ENCODE measurements at places on chromosomes 1 and 21.
A peak's percentile ranks its signal among the peaks of the same experiment; 100 is the strongest.

GRCh38 chr1:43651188-43651587 lies 1.2 kb downstream of the KDM4A start:
- DNase-seq = no peak

DNA sequence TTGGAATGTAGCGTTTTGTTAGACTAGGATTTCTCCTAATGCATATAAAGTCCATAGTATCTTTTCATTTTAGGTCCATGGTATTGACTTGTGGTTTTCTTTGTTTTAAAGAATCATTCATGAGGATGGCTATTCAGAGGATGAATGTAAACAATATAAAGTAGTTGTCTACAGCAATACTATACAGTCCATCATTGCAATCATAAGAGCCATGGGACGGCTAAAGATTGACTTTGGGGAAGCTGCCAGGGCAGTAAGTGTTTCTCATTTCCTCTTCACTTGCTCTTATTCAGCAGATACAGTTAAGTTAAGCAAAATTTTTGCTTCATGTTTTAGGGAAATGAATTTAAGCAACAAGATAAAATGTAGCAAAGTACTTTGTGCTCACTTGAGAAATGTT lies 25.4 kb downstream of the GNAI3 start:
- no peak for DNase-seq

GRCh38 chr1:206108635-206109034 lies 8.6 kb downstream of the AVPR1B start:
- no peak for DNase-seq

DNA sequence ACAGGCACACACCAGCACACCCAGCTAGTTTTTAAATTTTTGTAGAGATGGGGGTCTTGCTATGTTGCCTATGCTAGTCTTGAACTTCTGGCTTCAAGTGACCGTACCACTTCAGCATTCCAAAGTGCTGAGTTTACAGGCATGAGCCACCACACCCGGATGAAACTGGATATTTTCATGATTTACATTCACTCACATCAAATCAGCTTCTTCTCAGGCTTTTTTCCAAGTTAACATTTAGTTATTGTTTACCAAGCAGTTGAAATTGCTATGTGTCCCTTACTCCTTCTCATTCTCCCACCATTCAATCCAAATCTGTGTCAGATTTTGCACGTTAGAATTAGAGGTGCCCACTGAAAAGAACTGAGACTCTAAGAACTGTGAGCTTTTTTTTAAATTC lies 18.4 kb downstream of the RIT1 start:
- DNase-seq = no peak

DNA sequence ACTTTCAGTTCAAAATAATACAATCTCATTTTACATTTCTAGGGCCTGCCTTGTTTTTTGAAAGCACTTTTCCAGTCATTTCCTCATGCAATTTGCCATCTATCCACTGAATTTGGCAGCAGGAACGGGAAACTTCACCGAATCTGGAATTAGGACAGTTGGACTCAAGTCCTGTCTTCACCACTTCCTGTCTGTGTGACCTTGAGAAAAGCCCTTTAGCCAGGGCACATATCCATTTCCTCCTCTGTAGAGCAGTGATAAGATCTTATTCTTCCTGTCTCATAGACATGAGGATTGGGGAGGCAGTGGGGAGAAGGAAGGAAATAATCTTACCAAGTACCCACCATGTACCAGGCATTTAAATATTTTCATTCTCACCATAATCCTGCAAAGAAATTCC lies 12.0 kb downstream of the VAV3 start:
- no peak for DNase-seq

DNA sequence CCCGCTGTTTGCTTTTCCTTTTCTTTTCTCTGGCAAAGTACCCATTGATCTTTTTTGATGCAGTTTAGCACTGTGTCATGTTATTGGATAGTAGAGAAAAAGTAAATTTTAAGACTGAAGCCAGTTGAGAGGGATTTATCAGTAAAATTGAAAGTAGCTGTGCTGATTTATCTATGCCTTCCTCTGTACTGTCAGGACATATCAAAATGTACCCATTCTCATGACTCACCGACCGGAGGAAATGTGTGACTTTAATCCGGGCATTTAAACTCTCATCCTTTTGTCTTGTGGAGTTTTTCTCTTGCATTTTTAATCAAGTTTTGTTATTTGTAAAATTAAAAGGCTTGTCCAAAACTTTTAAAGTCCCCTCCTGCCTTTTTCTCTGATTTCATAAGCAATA lies 276.6 kb upstream of the FMN2 start:
- no peak for DNase-seq

GRCh38 chr1:167082511-167083027 lies 7.6 kb downstream of the GPA33 start:
- DNase-seq = no peak

- no peak for DNase-seq
Observed at GRCh38 chr1:247962911-247963588, 2.0 kb upstream of the OR2AK2 start.

DNA sequence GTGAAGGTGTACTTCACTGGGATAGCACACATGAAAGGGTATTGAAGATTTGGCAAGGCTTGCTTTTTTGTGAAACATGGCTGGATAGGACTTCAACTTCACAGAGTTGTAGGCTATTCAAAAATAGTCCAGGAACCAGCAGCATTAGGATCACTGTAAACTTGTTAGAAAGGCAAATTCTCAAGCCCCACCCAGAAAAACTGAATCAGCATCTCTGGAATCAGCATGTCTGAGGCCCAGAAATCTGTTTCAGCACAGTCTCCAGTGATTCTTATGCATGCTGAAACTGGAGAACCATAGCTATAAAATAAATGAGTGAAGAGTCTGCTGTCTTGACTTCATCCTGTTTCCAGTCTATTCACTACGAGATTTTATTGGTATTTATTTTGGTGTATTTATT lies 8.1 kb upstream of the KRTAP21-3 start:
- DNase-seq = no peak

GRCh38 chr1:24048205-24048869 lies 63.6 kb downstream of the MYOM3 start:
- DNase-seq = no peak

GRCh38 chr1:225484657-225485214 lies 56.9 kb upstream of the LBR start:
- DNase-seq = no peak

DNA sequence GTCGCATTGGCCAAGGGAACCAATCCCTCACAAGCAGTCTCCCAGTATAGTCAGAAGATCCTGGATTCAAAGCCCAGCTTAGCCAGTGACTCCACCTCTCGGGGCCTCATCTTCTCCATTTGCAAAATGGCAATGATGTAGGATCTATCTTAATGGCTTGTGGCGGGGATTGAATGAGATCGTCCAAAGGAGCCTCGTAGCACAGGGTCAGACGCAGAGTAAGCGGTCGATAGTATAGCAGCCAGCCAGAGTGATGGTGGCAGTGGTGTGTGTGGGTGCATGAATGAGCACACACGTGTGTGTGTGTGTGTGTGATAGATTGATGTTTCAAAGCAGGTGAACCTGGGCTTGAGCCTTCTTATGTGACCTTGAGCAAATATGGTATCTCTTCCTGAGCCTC lies 79.8 kb upstream of the WNT4 start:
- DNase-seq = no peak

GRCh38 chr21:42568376-42568775 lies 54.7 kb downstream of the SLC37A1 start:
- peak; percentile 10 for DNase-seq

DNA sequence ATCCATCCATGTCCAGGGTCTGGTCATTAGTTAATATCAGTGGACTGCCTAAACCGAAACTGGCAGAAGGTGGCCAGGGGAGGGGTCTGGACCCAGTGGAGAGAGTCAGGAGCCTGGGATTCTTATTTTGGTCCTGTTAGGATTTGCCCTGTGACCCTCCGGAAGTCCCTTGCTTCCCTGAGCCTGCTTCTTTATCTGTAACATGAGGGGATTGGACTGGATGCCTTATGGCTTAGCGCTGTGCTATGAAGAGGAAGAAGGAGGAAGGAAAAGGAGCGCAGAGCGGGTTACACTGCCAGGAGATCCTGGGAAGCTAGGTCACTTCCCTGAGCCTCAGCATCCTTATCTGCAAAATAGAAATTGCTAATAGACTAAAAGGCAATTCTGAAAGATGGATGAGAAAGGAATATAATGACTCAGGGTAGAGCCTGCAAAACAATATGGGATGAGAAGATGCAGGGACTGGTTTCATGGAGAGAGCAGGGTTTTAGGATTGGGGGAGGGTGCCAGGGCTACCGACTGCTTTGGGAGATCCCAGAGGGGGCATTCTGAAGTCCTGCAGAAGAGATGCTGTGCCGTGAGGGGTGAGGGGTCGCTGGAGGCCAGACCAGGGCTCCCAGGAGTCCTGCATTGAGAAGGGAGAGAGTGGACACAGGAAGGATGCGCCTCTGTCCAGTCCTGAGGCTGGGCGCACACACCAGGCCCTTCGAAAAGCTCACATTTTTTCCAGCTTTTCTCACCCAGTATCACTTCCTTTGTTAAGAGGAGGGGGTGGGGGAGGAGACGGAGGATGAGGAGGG lies 460 bp upstream of the ADORA1 start:
- no peak for DNase-seq

- no peak for DNase-seq
Observed at GRCh38 chr1:111517469-111518225, 14.2 kb upstream of the ADORA3 start.

DNA sequence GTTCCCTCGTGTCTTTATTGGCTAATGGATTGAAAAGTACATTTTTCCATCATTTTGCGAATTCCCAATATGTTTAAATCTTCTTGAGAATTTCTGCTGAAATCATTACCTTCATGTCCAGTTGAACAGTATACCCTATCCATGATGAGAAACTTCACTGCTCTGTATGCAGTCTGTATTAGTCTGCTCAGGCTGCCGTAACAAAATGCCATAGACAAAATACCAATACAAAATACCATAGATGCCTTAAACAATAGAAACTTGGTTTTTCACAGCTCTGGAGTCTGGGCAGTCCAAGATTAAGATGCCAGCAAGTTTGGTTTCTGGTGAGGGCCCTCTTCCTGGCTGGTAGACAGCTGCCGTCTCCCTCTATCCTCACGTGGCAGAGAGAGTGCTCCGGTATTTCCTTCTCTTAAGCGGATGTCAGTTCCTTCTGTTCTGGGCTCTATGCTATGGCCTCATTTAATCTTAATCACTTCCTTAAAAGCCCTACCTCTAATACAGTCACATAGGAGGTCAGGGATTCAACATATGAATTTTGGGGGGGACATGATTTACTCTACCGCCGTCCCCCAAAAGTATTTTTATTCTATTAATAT lies 27.0 kb downstream of the CXADR start:
- DNase-seq = no peak

DNA sequence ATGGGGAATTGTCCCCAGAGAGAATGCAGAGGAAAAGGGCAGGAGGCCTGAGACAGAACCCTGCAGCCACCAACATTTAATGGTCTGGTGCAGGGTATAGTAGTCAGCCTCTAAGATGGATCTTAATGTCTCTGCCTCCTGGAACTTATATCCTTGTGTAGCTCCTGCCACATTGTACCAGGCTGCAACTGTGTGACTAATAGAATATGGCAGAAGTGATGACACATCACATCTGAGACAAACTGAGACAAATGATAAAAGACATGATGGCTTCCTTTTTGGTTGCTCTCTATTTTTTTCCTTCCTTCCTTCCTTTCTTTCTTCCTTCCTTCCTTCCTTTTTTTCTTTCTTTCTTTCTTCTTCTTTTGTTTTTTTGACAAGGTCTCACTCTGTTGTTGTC lies 37.1 kb upstream of the CYP4B1 start:
- DNase-seq = no peak

DNA sequence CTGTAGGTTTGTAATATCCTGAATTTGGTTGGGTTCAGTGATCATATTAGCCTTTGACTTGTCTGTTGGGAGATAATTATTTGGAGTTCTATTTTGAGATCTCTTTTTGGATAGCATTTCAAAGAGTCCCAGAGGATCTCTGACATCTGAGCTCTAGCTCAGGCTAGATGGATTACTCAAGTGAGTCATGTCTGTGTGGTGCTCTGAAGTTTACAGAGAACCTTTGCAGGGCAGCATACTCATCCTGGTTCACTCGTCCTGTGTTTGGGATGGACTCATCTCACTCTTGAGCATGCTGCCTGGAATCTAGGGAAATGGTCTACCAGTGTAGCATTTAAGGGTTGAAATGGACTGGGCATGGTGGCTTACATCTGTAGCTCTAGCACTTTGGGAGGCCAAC lies 29.4 kb upstream of the BMP8A start:
- DNase-seq = no peak

DNA sequence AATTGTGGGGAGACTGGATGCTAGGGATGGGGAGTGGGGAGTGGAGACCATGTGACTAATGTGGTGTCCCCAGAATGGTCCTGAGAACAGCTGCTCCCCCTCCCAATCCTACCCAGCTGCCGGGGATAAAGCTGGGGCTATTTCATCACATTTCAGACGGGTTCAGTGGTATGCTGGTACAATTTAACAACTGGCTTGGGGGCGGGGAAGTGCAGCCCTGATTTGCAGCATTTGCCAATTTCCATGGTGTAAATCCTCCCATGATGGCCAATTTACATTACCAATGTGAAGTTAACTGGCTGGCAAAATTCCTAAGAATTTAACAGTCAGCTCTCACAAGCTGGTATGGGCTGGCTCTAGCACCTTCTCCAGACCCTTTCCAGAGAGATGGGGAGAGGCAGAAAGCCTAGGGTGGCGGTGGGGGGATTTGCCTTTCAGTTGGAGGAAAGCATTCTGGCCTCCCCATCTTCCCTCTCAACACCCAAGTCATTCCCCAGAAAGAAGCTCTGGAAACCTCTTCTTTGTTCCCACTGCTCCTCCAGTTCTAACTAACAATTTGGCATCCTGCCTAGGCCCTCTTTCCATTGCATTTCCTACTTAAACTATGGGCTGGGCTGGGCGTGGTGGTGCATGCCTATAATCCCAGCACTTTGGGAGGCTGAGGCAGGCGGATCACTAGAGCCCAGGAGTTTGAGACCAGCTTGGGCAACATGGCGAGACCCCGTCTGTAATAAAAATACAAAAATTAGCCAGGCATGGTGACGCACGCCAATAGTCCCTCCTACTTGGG lies 11.3 kb upstream of the ADGRB2 start:
- no peak for DNase-seq

- DNase-seq = peak; percentile 91
Observed at GRCh38 chr1:200979574-200980451, 43.7 kb downstream of the KIF21B start.

DNA sequence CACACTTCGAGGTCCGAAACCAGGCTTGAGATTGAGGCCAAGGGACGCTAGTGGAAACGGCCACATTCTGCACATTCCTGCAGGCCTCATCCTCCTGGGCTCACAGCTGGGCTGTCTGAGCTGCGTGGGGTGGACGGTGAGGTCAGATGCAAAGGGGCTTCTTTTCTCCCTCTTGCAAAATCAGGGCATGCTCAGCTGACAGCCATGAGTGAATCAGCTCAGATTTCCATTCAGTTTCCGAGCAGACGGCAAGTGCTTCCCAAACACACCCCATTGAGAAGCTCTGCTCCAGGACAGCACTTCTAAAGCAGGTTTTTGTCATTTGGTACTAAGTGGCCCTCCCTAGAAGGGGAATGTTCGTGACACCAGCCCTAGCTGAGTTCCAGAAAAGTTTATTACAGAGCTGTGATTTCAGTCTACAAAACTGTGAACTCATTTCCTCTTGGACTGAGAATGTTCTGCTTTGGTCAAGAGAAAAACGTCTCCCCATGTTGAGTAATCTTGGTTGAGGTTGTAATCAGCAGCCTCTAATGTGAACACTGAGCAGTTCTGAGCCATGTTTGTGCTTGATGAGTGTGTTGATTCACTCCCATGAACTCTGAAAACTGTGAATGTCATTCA lies 10.0 kb downstream of the PDPN start:
- DNase-seq = no peak
